BE2C (cell line): ENCODE measurements at places on chromosomes 7 and 10.

- no peak for DNase-seq
Observed at GRCh38 chr7:138848056-138848980, 50.3 kb upstream of the ATP6V0A4 start.

GRCh38 chr7:19749658-19750057 is 23.8 kb downstream of the TMEM196 start:
- DNase-seq: no peak

DNA sequence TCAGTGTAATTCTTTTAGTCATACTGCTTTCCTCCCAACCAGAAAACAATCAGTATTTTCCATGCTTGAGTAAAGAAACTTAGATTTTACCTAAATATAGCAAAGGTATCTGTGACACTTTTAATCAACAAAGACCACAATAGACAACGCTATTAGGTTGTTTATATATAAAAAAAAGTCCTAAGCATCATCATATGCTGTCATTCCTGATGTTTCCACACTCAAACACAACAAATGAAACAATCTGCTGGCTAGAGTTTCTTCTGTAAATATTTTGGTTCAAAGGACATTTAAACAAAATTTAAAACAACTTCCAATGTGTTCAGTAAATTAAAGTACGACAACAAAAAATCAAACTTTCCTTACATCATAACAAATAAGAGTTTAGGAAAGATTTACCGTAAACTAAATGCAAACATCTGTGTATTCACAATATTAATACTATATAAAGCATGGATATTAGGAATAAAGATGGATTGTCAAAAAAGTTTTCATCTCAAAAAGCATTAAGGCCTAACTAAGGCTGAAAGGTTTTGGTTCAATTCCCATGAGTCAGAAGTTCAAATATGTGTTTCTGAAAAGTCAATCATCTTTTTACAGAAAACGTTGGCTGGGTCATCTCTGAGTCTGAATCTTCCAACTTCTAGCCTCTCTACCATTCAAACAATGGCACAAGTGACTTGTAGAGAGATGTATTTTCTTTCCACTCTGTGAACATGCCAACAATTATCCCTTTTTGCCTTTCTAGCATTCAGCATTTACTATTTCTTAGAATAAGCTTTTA is 157.1 kb downstream of the CRPPA start:
- DNase-seq: no peak

DNA sequence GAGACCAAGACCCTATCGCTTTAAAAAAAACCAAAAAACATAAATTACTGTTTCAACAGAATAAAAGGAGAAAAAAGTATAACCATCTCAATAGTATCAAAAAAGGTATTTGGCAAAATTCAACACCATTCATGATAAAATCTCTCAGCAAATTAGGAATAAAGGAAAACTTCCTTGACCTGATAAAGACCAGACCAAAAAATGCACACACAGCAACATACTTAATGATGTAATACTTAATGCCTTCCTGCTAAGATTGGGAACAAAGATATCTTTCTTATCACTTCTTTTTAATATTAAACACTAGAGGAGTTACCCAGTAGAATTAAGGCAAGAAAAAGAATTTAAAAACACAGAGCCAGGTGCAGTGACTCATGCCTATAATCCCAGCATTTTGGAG is 79.3 kb downstream of the CNOT4 start:
- no peak for DNase-seq

- DNase-seq: no peak
Observed at GRCh38 chr10:22604344-22605126, 109.8 kb downstream of the PIP4K2A start.

- no peak for DNase-seq
Observed at GRCh38 chr10:129811208-129811607, 152.9 kb downstream of the EBF3 start.

- DNase-seq: peak; percentile 72
Observed at GRCh38 chr10:86319676-86320075, 46.9 kb downstream of the GRID1 start.

DNA sequence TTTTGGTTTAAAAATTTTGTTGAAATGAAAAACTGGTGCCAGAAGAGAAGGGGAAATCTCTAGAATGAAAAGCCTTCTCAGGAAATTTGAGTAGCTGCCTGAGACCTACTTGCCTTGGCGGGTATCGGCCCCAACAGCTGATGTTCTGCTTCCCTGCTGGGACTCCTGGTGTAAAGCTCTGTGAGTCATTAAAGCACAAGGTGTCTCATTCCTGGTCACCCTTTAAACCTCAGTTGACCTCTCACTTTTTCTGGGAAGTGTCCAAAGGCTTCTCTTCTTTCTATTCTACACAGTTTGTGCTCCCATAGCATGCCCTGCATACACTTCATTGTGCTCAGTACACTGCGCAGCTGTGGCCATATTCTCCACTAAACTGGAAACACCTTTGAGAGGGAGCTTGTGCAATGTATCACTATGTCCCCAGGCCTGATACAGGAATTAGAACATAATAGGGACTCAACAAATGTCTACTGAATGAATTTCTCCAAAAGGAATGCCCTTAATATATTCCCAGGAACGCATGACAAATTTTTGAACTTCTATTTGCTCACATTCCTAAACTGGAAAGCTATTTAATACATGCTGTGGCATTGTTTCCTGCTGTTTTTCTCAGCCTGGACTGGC is 303.9 kb downstream of the SDHAF3 start:
- DNase-seq: no peak

- no peak for DNase-seq
Observed at GRCh38 chr7:16060502-16060901, 360.8 kb downstream of the CRPPA start.

DNA sequence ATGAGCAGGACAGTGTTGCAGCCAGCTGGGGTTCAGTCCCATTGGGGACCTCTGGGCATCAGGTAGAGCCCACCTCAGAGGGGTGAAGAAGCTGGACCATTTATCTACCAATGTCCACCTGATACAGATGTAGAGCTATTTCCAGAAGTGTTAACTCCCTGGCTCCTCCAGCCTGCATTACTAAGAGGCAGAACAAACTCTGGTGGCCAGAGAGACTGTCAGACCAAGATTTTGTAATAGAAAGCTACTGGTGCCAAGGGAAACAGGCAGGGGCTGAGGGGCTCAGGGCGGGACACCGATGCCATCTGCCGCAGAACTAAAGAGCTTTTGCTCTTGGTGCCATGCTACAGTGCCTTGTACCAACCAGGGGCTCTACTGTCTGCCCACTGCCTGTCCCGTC is 268.2 kb upstream of the HABP2 start:
- DNase-seq: no peak

DNA sequence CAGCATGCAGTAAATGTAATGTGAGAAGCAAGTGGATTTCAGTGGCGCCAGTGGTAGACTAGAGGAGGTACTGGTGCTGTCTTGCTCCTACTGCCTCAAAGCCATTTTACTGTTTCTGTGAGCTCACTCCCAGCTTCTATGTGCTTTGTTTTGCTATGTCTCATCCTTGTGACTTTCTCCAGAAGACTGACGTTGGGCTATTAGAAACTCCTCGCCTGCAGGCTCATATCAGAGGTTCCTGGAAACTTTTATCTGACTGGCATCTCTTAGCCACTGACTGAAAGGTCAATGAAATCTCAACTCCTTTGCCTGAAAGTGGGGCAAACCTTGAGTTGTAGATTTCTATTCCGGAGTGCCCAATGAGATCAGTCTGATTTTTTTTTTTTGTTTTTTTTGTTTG is 66.4 kb upstream of the SORCS1 start:
- no peak for DNase-seq

DNA sequence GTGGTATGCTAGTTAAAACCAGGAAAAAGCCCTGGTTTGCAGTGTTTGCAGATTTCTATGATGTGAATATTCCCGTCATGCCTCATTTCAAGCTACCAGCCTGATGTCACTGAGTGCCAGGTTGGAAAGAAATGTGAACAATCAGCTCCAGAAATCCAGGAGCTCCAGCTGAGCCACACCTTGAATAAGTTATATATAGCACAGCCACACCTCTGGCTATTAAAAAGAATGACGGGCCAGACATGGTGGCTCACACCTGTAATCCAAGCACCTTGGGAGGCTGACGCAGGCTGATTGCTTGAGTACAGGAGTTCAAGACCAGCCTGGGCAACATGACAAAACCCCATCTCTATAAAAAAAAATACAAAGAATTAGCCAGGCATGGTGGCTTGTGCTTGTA is 18.7 kb upstream of the SLF2 start:
- DNase-seq: no peak

- no peak for DNase-seq
Observed at GRCh38 chr7:157674027-157674714, 337.4 kb downstream of the DNAJB6 start.
